ENCODE measurements at places on chromosomes 5 and 9.
A peak's percentile ranks its signal among the peaks of the same experiment; 100 is the strongest.

GRCh38 chr5:1393571-1394501 lies 48.9 kb upstream of the CLPTM1L start:
- DNase-seq, result no peak

GRCh38 chr5:55062039-55062779 lies 38.2 kb downstream of the GZMK start:
- DNase-seq, result peak; percentile 11

DNA sequence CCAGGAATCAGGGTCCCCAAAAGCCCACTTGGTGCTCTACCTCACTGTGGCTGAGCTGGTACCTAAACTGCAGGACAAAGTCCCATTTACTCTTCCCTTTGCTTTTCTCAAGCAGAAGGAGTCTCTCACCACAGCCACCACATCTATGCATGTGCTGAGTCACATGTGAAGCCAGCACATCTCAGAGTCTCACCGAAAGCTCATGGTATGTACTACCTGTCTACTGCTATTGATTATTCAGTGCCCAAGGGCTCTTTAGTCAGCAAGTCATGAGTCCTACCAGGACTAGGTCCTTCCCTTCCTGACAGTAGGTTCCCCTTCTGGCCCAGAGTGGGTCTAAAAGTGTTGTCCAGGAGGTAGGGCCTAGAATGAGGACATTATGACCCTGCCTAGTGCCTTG lies 130.7 kb upstream of the NTRK2 start:
- DNase-seq, result no peak

- DNase-seq, result no peak
Observed at GRCh38 chr9:115712981-115713380, 440.6 kb upstream of the PAPPA start.

- no peak for DNase-seq
Observed at GRCh38 chr5:77957931-77958521, 181.9 kb upstream of the TBCA start.

DNA sequence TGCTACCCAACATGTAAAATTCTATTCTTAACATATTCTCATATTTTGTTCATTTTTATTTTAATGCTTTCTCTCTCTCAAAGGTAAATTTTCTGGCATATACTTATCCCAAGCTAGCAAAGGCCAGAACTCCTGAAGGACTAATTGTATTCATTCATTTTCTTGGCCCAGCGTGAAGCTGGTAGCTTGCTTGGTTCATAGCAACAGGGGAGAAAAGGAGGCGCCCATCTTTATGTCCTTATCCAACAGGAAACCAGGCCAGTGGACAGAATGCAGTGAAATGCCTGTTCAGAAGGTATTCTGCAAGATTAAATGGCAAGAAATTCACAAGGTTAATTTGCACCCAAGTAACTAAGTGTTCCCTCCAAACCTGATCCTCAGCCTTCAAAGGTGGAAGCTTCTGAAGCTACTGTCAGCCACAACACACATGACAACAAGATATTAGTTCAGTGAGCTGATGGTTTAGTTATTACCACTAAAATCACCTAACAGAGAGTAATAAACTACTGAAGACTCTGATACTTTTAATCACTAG lies 5.6 kb downstream of the EFNA5 start:
- DNase-seq, result no peak

- no peak for DNase-seq
Observed at GRCh38 chr5:126811515-126812198, 34.7 kb downstream of the LMNB1 start.

- no peak for DNase-seq
Observed at GRCh38 chr5:1875843-1876659, 6.7 kb downstream of the IRX4 start.

- DNase-seq, result no peak
Observed at GRCh38 chr9:131358556-131358955, 35.3 kb upstream of the PRRC2B start.

GRCh38 chr9:35832814-35833213 lies 3.8 kb downstream of the TMEM8B start:
- DNase-seq, result no peak

DNA sequence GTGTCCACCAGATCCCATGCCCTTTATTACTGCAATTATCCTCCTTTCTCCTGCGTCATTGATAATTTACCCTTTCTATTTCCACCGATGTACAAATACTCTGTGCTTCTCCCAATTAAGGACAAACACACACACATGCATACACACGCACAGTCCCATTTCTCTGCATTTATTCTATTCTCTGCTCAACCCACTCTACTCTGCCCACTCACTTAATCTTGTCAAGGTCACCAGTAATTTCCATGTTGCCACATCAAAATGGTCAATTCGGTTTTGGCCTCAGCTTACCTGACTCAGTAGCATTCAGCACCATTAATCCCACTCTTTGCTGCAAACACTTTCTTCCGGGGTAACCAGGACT lies 14.6 kb upstream of the STRBP start:
- DNase-seq, result no peak

- DNase-seq, result no peak
Observed at GRCh38 chr5:139745132-139745799, 50.3 kb upstream of the PSD2 start.

- no peak for DNase-seq
Observed at GRCh38 chr5:178507151-178507932, 82.9 kb downstream of the COL23A1 start.

GRCh38 chr9:113807173-113808061 lies 68.7 kb upstream of the ZNF618 start:
- DNase-seq, result no peak

DNA sequence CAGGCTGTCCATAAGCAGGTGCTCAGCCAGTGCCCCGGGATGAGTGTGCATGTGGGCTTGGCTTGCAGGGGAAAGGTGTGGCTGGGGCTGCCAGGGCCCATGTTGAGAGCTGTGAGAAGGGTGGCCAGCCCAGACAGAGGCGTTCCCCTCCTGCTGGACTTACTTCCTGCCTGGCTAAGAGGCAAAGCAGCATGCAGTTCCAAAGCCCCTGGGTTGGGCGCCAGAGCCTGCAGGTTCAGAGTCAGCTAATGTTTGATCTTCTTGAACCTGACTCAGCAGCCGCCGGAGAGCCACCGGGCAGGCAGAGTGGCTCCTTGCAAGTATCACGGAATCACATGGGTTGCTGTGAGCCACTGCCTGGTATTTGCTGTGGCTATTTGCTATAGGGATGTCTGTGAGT lies 168.4 kb upstream of the MAP1B start:
- no peak for DNase-seq

- no peak for DNase-seq
Observed at GRCh38 chr5:77641963-77642737, 3.6 kb upstream of the OTP start.

DNA sequence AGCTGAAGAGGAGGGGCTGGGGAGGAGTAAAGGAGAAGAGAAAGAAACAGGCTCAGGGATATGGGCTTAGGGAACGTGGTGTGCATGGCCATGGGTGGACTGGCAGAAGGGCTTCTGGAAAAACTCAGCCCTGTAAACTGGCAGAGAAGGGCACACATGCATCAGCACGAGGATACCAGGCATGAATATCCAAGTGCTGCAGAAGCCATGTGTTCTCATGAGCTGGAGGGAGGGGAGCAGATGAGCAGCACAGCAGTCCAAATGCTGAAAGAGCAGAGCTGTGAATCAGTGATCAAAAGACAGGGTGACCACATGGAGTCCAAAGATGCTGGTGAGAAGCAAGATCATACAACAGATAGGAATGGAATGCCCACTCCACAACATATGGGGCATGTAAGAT lies 72.3 kb downstream of the SEMA5A start:
- no peak for DNase-seq

GRCh38 chr9:130051855-130052254 lies 1.9 kb upstream of the GPR107 start:
- DNase-seq, result no peak

DNA sequence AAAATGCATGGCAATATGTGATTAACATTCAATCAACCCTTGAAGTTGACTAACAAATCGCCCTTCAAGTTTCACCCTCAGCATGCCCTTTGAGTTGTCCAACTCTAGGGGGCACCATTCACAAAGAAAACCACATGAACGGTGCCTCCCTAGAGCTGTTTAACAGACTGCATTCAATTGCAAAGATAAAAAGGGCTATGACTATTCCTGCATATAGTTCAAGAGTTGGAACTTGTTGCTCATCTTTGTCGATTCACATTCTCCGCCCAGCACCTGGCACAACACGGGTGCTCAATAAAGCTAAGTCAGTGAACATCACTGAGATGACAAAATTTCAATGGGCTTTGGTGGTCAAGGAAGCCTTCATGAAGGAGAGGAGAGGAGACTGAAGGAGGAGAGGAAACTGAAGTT lies 69.6 kb upstream of the SLC30A5 start:
- no peak for DNase-seq

Data from activated T-helper 1 cell treated with anti-CD3 and anti-CD28 coated beads, Interleukin-2, amount 50 U/mL, for 16 hours (primary cell).